ENCODE measurements at places on chromosomes 4 and X.

- DNase-seq: no peak
Measured at GRCh38 chr4:151676301-151676700, 84.5 kb downstream of the GATB start.

GRCh38 chrX:80550722-80551121, 130.5 kb downstream of the TENT5D start:
- no peak for DNase-seq

- DNase-seq: no peak
Measured at GRCh38 chr4:87532907-87533306, 3.7 kb upstream of the SPARCL1 start.

DNA sequence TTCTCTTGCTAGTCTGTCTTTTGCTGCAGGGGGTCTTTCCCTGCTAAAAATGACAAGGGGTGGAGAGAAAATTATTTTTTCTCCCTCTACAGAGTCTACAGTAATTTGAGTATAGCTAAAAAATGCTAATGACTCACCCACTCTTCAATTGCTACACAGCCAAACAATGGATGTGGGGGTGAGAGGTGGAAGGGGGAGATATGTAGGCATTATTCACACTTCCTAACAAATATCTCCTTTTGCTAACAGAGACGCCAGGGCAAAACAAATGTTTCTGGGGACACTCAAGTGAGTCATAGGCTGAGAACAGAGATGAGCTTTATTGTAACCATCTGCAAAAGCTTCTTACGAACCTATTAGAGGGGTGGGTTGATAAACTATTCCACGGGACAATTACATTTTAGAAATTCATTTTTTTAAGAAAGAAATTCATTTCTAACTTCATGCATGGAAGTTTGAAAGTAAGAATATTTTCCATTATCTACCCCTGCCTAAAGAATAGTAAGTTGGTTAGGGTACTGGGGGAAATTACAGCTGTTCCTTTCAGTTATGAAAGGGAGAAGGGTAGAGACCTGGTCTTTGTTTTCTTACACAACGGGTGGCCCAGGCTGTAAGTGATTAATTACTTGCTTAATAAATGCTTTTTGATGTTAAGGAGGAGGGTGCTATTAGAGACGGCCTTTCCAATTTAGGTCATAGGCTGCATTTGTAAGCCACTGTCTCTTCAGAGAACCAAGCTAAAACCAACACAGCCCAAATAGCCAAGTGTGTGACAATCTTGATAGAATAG, 12.8 kb downstream of the SCD5 start:
- DNase-seq: no peak

GRCh38 chr4:108685036-108685686, 34.8 kb downstream of the OSTC start:
- no peak for DNase-seq

DNA sequence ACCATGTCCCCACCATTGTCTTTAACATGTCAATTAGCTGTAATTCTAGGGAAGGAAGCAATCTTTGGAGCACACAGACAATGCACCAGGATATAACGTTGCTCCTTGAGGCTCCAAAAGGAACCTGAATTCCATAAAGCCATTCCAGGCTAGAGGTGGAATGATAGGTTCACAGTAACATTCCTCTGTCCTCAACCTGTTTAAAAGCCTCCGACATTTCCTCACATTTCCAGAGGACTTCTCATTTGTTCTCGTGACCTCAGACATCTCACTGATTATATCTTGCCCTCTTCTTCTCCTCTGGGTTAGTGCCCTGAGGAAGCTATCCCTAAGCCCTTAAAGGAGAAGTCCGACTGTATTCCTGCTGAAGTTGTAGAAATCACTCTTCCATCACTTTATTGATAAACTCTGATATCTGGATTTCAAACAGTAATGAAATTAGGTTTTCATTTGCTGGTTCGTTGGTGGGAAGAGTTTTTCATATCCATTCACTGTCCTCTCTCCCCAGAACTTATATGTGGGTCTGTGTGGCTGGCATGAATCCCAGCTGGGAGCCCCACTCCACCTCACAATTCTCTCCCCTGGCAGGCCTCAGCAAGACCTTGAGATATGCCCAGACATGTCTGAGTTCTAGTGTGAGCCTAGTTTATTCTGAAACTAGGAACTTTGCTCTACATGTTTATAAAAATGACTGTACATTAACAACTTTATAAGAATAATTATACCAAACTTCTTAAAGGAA, 44.2 kb upstream of the PRSS12 start:
- DNase-seq: no peak

- no peak for DNase-seq
Measured at GRCh38 chr4:16075975-16076757, 7.7 kb downstream of the PROM1 start.

GRCh38 chr4:94390804-94391410, 48.3 kb upstream of the HPGDS start:
- DNase-seq: no peak

DNA sequence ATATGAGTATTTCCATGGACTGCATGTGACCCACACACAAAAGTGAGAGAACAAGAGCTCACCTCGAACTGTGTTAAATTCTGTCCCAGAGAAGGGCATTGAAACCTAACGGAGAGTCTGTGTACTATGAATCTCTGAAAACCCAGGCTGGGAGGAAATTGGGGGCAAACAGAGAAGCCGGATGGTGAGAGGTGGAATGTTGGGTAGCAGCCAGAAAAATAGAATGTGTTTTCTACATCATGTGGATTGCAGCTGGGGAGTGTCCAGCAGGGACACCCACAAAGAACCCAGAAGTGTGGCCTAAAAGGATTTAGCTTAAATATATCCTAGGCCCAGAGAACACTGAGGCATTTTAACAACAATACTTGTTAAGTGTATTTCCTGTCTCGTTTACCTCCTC, 38.6 kb downstream of the MND1 start:
- no peak for DNase-seq

GRCh38 chrX:5656544-5656943, 572.1 kb downstream of the NLGN4X start:
- no peak for DNase-seq

- DNase-seq: no peak
Measured at GRCh38 chrX:136094962-136095361, 52.4 kb upstream of the FHL1 start.

DNA sequence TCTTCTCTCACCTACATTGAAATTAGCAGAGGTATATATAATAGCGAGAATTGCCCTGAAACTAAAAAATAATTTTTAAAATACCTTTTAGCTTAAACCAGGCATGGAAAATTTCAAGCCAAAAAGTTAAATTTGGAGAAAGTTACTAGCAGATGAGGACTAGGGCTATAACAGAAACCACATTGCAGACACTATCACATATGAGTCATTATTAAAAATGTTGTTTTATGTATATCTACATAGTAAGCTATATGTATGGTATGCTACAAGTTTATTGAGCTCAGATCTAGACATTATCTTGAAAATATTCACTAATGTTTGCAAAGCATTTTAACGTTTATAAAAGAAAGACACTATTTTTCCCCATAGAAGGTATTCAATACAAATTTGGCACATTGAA, 147.8 kb downstream of the PAPSS1 start:
- no peak for DNase-seq

DNA sequence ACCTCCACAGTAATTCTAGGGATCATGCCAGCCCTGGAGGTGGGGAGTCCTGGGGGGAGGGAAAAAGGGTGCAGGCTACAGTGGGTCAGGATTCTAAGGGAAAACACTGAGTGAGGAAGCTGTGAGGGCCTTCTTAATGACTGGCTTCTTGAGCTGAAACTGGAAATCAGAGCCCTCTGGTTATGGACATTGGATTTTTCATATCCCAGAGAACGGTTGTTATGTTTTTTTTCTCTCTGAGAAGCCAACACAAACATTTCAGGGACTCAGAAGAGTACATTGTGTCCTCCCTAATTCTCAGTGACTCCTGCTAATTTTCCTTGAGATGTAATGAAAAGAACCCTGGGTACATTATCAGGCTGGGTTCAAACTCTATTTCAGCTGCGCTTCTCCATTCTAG, 162.4 kb upstream of the PRDX4 start:
- DNase-seq: no peak

DNA sequence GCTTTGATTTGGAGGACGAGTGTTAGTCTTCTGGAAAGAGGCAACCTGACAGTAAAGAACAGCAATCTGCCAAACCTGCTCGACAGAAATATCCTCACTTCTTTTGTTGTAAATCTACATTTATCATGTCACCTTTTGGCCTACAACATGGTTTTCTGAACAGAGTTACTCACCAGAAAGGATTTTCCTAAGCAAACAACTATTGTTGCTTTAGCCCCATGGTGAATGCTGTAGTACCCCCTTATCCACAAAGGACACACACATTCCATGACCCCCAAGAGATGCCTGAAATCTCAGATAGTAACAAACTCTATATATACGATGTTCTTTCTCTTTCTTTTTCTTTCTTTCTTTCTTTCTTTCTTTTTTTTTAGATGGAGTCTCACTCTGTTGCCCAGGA, 42.7 kb downstream of the TMEM150C start:
- DNase-seq: no peak

DNA sequence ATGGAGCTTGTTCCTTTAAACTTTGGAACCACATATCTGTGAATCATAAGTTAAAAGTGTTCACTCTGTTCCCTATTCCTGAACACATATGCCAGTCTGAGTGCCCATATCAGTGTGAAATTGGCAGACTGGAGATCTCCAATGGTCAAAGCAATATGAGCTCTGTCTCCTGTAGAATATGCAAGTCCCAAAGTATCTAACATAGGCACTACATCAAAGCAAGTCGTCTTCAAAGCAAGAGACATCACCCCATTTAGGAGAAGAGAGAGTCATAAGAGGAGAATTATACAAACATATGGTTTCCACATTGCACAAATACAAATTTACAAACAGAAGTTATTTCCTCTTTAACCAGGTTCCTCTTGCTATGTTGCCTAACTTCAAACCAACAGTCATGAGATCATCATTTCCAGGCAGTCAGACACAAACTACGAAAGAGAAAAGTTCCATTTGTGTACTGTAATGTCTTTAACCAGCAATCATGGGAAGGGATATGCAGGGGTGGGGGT, 9.9 kb upstream of the GK start:
- DNase-seq: no peak

- DNase-seq: no peak
Measured at GRCh38 chrX:32483534-32484136, 727.7 kb downstream of the DMD start.

- DNase-seq: no peak
Measured at GRCh38 chr4:155900381-155900780, 3.1 kb upstream of the TDO2 start.

GRCh38 chrX:47187106-47187677, 6.4 kb upstream of the UBA1 start:
- no peak for DNase-seq

- no peak for DNase-seq
Measured at GRCh38 chr4:178198691-178199090, 756.5 kb upstream of the AGA start.

DNA sequence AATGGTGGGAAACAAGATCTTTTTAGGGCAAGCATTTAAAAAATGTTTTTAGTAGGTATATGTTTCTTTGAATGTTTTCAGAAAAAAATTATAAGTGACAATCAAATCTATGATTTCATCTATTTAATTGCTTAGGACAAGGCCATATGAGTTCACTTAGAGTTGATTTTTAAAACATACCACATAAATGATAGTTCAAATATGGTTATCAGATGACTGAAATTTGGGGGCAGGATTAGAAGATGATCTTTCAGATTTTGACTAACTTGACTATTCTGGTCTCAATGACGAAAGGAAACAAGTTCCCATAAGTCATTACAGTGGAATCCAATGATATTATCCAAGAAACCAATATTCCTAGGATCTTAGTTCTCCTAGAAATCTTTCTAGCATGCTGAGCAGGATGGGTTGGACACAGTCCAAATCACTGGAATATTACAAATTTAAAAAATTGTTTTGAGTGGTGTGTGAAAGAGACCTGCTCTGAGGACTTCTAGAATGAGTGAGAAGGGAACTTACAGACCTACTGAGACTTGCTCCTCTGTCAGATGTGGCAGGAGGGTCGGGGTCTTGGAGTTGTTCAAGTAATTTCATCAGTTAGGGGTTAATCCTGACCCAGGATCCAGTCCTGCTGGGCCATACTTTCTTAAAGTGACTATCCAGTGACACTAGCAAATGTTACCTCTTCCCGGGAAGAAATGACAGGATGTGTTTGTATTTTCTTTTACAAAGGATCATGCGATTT, 20.0 kb downstream of the RHOH start:
- no peak for DNase-seq

DNA sequence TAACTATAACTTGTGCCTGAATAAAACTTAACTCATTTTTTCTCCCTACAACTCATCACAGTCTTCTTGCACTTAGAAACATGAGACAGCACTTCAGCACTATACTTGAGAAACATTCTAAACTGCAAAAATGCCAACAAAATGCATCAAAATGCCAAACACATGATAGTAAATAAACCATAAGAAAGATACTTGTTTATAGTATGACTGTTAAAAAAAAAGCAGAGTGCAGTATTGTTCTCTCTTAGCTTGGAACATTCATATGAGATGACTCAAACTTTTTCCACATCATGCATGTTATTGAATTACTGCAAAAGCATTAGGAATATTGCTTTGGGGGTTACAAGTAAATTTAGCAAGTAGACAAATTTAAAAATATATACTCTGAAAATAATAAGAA, 135.7 kb upstream of the ANXA10 start:
- DNase-seq: no peak

DNA sequence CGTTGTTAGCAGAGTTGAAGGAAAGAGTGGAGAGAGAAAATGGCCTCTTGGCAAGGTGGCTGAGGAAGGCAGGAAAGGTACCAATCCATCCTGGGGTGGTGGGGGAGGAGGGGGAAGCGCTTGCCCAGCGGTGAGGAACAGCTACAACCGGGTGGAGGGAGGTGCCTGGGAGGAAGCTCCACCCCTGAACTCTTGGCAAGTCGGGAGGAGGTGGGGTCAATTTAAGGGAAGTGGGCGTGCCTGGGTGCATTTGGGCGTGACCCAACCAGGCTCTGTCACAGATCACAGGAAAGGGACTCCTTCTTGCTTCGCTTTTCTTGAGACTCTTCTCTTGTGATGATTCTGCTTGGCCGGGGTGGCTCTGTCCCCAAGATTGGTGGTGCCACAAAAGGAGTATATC, 41.7 kb downstream of the BCORL1 start:
- DNase-seq: peak; percentile 68

DNA sequence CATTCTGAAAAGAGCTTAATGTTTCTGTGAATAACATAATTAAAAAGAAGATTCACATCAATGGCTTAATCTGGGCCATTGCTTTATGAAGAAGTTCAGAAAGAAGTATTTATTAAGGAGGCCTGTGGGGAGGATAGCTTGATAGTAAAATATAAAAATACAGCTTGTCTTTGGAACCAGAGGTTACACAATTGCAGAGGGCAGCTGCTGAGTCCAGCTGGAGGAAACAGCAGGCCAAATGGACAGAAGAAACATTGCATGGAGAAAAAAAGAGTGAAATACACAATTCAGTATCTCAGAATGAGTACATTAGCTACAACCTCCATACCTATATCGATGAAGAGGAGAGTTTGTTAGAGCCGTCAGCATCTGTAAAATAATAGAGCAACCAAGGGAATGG, 148.0 kb upstream of the NPY2R start:
- DNase-seq: no peak

DNA sequence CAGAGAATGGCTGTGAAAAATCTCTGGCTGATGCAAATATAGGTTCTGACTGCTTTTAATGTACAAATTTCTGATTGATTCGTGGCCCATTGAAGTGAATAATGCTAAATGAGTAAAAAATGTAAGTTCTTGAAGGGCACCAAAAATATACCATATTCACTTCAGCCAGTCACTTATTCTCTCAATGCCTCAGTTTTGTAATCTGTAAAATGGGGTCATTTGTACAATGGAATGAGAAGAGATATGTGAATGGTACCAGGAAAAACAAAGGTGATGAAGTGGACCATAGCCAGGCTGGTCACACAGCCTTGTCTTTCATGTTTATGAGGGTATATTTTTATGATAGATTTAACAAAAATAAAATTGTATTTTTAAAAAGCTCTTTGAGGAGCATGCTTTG, 441.2 kb upstream of the NR3C2 start:
- no peak for DNase-seq

All from activated CD4-positive, alpha-beta T cell treated with anti-CD3 and anti-CD28 coated beads for 1 hour (primary cell).